ENCODE measurements at places on chromosomes 2 and 18.
A peak's percentile ranks its signal among the peaks of the same experiment; 100 is the strongest.

- DNase-seq = no peak
Observed at GRCh38 chr2:191728750-191729624, 51.1 kb downstream of the NABP1 start.

- no peak for DNase-seq
Observed at GRCh38 chr2:86107031-86107430, 996 bp downstream of the PTCD3 start.

GRCh38 chr2:175111200-175111657 lies 56.8 kb downstream of the ATF2 start:
- peak; percentile 66 for DNase-seq

- no peak for DNase-seq
Observed at GRCh38 chr18:29862824-29863223, 1179.7 kb downstream of the DSC3 start.

- no peak for DNase-seq
Observed at GRCh38 chr18:61870151-61870550, 22.7 kb downstream of the RNF152 start.

DNA sequence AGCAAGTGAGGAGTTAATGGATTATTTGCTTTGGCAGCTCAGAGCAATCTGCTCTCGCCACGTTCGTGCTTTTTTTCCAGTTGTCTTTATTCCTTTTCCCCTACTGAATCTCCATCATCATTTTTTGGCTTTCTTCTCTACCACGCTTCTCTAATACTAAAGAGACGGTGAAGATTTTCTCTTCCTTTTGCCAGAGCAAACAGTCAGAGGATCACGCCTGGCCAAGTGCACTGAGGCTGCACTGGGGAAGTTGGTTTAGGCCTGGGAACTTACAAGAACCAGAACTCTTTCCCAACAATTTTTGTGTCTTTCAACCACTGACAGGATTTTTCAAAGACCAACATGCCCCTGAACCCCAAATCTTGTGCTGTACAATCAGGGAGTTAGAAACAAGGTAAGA lies 172.3 kb downstream of the PID1 start:
- no peak for DNase-seq

- DNase-seq = no peak
Observed at GRCh38 chr2:217113491-217113890, 253.6 kb upstream of the TNP1 start.

Measured in CD4-positive, alpha-beta T cell treated with Interferon alpha-2 for 1 hour (primary cell).